ENCODE measurements at places on chromosomes 4 and X.

DNA sequence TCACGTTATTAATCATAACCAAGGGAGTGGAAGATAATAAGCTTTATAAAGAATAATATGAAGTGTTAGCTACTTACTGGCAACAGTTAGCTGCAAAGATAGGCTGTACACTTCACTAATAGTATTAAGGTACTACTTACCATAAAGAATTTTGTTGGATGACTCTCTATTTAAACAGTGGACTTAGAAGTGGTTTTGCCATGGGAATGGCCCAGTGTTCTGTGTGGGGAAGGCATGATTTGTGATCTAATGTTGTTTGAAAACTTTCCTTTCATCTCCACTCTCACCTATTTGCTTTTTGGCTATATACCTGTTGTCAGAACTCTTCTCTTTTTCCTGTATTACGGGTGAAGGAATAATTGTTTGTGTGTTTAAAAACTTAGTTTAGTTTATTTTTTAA is 23.0 kb downstream of the FHDC1 start:
- no peak for DNase-seq

DNA sequence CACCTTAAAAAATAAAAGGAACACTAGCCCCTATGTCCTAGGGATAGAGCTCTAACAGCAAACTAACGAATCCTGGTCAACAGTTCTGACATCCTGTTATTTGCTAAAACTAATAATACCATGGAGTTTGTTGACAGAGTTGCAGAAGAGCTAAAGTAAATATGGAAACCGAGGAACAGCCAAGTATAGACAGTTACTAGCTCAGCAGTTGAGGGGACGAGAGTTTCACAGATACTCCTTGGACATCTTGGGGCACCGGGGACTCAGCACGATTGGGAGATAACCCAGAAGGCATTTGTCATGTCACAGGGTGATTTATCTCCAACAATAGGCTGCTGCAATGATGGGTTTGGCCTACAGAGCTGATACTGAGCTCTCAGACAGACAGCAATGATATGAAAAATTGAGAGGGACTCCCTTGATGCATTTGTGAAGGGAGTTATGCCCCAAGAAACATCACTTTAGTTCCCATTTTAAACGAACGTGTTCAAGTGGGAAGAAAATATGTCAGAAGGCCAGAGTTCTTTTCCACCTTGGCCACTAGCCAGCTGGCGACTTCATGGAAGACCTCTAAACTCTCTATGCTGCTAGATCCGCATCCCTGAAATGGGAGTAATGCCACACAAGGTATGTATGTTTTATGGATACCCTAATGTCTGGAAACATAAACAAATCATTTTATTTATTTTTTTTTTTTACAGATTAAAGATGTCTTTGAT is 48.6 kb downstream of the TSC22D3 start:
- DNase-seq, result no peak

- DNase-seq, result no peak
Observed at GRCh38 chr4:181877329-181877848, 365.8 kb upstream of the TENM3 start.

- DNase-seq, result no peak
Observed at GRCh38 chr4:41678086-41678816, 70.3 kb downstream of the PHOX2B start.

DNA sequence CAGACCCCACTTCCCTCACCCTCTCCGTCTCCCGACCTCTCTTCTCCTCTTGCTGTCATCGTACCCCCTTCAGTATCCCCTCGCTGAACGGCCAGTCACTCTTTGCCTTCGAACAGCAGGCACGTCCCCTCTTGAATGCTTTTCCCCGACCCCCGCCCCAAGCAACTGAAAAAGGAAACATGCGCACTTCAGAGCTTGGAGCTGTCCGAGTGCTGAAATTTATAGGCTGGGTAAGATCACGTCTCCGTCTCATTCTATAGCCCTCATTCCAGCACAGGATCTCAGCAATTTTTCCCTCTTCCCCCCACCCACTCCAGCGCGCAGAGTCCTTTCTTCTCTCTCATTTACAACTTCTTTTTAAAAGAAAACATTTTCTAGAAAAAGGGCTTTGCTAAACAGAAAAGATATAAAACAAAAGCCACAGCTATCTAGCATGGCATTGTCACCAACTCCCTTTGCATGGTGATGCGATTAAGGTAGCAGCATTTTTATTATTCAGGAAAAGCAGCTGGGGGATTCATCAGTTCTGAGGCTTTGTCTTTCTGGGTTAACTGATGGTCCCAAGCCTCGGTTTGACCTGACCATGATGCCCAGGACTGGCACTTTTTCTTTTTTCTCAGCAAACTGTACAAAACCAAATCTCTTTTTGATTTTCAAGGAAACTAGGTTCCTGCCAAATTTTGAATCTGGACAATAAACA is at the start of gene GLRA2:
Gene GLRA2, plus strand, starts transcription at position 247 of the 700 bp plus-strand sequence. CDS start 522 bp downstream, outside the sequence.
- DNase-seq, result peak; percentile 22

DNA sequence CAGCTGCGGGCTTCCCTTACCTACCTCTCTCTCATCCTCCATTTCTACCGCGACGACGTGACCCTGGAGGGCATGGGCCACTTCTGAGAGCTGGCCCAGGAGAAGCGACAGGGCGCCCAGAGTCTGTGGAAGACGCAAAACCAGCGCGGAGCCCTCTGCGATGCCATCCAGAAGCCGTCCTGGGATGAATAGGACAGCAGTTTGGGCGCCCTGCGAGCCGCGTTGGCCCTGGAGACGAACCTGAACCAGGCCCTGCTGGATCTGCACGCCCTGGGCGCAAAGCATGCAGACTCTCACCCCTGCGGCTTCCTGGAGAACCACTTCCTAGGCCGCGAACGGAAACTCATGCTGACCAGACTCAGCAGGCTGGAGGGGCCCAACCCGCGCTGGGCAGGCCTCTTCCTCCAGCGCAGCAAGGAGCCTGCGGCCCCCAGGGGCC is 52.7 kb upstream of the TMPRSS11F start:
- no peak for DNase-seq

- no peak for DNase-seq
Observed at GRCh38 chr4:54498661-54499111, 159.1 kb upstream of the KIT start.

GRCh38 chr4:48499551-48500066 is 9.6 kb downstream of the ZAR1 start:
- DNase-seq, result no peak

DNA sequence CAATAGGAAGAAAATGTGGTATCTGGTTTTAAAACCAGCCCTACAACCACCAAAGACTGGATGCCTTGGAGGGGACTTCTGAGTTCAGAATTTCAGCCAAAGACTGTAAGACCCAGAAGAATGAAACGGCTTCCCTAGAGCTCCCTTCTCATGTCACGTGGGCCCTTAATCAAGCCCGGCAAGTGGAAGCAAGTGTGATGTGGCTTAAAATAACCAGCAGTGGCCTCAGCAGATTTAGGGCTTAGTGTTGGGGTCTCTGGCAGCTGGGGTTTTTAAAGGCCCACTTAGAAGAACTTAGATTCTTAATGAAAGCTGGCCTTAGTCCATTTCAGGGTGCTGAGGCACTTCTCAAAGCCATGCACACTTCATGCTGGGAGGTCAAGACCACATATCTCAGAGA is 111.2 kb upstream of the TBC1D9 start:
- no peak for DNase-seq

- no peak for DNase-seq
Observed at GRCh38 chr4:11616856-11617255, 188.2 kb upstream of the HS3ST1 start.

- DNase-seq, result no peak
Observed at GRCh38 chrX:12758291-12758690, 32.9 kb upstream of the PRPS2 start.

DNA sequence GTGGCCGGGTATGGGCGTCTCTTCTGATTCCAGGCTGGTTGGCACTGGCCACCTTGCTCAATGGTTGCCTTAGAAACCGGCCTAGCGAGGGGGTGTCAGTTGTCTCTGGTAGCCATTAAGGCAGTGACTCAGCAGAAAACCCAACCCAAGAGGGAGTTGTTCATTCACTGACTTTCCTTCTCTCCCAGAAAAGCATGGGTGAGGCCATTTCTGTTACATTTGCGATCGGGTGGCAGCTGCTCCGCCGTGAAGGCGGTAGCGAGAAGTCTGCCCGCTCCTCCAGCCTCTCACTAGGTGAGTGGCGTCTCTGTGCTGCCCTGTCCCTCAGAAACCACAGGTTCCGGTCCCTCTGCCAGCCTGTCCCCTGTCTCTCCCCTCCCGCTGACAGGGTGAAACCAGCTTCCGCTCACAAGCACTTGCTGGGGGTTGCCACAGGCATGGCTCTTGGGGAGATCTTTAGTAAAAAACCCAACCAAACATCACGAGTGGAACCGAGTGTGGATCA is 17.4 kb downstream of the IRAK1 start:
- peak; percentile 55 for DNase-seq

GRCh38 chr4:181897935-181898334 is 345.3 kb upstream of the TENM3 start:
- DNase-seq, result no peak

GRCh38 chr4:21901831-21902230 is 46.7 kb downstream of the KCNIP4 start:
- DNase-seq, result no peak

- DNase-seq, result no peak
Observed at GRCh38 chr4:1097553-1097952, 15.8 kb downstream of the RNF212 start.

GRCh38 chrX:119895843-119896326 is at the start of gene AKAP14:
AKAP14 (plus strand) TSS chrX:119895893; CDS start chrX:119903224, 7,331 bp downstream.
- DNase-seq, result no peak

- DNase-seq, result peak; percentile 30
Observed at GRCh38 chr4:105060628-105061027, 86.0 kb upstream of the TET2 start.

DNA sequence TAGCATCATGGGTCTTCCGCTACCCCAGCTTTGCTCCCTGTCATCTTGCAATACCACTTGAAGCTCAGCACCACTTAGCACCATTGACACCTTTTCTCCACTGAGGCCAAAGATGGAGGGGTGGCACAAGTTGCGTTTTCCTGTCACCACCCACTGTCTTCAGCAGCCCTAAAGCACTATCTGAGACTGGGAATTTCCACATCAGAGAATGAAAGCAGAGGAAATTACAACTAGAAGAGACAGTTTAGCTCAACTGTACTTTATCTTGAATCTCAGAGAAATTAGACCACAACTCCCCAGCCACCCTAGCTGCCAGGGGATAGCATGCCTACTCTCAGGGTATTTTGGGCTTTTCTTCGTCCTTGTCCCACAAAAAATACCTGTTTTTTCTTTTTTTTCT is 111.0 kb downstream of the DDIT4L start:
- no peak for DNase-seq

GRCh38 chr4:25590171-25590570 is 65.5 kb upstream of the SLC34A2 start:
- no peak for DNase-seq

DNA sequence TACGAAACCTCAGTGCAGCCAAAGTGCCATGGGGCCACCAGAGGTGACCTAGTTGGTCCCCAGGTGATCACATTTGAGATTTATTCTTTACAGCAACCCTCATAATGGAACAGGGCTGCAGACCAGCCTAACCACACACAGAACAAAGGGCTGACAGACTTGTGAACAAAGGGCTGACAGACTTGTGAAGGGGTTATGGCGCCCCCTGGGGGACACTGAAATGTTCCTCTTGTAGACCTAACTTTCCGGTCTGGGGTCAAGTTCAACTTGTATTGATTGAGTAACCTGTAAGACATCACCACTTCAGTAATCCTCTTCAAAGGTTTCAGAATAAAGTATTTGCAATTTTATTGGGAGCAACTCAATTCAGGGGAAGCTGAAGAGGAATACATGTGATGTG is 175.9 kb upstream of the RPS6KA3 start:
- DNase-seq, result peak; percentile 90

GRCh38 chr4:174284487-174284886 is 776 bp downstream of the CEP44 start:
- no peak for DNase-seq

GRCh38 chr4:189090174-189090814 is 850.4 kb upstream of the FRG1 start:
- DNase-seq, result no peak

GRCh38 chr4:6107886-6108285 is 89.7 kb upstream of the C4orf50 start:
- DNase-seq, result no peak

DNA sequence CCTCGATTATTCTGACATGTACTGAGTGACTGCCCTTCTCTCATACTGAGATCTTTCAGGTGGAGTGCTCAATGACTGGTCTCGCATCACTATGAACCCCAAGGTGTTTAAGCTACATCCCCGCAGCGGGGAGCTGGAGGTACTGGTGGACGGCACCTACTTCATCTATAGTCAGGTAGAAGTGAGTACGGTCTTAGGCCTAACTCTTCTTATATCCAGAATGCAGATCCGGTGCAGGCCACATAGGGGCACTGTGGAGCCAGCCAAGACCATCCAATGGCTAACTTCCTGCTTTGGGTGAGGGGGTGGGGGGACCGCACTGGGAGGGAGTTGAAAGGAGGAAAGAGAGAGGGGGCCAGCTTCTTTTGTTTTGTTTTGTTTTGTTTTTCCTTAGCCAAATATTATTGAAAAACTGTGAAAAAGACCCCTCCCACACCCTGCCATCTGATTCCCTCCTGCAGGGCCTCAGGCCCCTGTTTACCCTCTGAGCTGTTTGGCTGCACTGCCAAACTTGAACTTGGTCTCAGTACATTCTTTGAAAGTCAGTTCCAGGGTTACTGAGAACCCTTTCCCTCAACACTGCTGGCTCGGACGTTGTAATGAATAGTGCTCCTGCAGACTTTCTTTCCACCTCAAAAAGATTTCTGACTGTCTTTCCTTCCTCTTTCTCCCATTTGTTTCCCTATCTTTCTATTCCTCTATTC is 16.2 kb downstream of the AWAT2 start:
- DNase-seq, result peak; percentile 62

DNA sequence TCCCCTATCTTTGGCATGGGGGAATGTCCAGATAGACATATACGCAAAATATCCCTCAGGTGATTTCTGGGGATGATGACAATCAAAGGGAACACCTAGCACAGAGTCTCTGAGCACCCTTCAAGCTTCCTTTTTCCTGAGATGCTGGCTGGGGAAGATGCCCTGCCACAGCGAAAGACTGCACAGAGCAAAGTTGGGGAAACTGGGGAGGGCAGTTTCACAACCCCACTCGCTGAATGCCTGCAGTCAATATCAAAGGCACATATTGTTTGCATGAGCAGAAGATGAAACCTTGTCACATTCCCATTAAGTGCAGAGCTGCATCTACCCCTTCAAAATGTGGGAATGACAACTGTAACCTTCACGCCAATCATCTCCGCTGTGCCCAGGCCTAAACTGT is 2.6 kb downstream of the GPC4 start:
- no peak for DNase-seq

DNA sequence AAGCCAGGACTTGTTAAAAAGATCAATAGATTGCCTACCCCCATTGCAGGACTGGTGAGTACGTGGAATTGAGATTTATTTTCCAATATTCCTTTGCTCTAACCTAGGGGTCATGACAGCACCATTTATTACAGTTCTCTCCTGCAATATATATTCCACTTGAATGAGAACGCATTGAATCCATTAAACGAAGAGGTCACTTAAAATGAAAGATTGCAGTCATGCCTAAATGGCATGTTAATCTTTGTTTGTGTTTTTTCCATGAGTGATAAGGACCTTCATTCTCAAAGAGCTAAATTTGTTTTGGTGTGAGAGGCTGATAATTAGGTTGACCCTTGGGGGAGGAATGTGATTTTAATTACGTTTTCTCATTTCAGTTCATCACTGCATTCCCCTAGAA is 13.5 kb upstream of the LIMCH1 start:
- no peak for DNase-seq

Measured in stimulated activated CD8-positive, alpha-beta memory T cell treated with anti-CD3 and anti-CD28 coated beads, Interleukin-4, amount 100 ng/mL, for 48 hours (primary cell).